Cortex of kidney (tissue), 1 donor: ENCODE measurements at places on chromosomes 5 and 9.

DNA sequence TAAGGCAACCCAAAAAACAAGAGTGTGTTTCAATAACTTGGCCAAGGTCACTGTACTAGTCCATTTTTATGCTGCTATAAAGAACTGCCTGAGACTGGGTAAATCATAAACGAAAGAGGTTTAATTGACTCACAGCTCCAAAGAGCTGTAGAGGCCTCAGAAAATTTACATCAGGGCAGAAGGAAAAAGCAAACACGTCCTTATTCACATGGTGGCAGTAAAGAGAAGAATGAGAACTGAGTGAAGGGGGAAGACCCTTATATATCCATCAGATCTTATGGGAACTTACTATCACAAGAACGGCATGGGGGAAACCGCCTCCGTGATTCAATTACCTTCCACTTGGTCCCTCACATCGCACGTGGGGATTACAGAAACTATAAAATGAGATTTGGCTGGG lies 64.3 kb upstream of the CAMK4 start:
- no peak for DNase-seq

DNA sequence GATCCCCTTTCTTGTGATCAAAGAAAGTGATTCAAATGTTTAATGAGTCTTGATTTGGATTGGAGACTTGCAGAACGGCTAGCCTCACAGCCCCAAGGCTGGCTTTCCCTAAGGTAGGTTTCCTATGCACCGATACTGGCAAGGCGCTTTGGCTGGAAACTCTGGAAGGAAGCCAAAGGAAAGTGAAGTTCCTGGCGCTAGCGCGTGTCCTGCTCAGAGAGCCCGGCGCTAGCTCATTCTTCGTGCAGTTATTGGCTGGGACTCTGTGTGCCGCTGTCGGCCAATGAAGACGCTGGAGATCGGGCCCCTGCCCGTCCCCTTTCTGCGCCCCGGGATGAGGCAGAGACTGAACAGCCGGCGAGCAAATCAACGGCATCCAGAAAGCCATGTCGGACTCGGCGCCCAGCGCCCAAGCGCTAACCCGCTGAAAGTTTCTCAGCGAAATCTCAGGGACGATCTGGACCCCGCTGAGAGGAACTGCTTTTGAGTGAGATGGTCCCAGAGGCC lies at the start of gene PCDHGC3:
Gene PCDHGC3, plus strand, starts transcription at position 342 of the 507 bp plus-strand sequence. Its CDS starts 151 bp downstream, at position 493.
- DNase-seq = no peak

DNA sequence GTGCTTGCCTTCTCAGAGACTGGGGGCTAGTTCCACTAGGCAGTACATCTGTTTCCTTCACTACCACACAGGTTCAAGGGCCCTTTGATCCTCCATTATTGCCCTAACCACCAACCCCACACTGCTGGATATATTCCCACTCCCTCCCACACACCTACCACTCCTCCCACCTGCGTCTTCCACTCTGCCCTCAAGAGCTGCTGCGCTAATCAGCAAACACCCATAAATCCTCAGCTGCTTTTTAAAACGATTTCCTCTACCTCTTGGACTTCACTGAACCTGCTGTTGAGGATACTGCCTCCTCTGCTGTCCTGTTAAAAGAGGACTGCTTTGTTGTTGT lies 120.9 kb downstream of the MAPKAP1 start:
- DNase-seq = no peak

GRCh38 chr5:127061537-127061936 lies 11.8 kb downstream of the C5orf63 start:
- DNase-seq = no peak

DNA sequence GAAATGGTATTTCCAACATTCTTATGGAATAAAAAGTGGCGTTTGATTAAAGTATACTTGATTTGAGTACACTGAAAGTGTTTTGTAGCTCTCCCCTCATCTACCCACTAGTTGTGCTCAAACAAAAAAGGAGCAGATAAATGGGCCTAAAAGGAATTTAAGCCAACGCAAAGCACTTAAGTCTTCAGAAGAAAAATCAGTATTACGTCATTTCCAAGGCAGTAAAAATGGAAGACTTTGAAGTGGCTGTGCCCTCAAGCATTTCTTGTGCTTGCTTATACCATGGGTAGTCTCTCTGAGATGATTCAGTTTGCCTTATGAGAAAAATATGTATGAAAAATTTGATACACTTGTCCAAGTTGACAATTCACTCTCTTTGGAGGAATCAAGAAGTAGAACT lies 279.9 kb upstream of the CD180 start:
- DNase-seq = no peak

- DNase-seq = no peak
Observed at GRCh38 chr9:135151757-135152613, 64.5 kb downstream of the OLFM1 start.

GRCh38 chr9:127927988-127928675 lies 2.4 kb downstream of the PIP5KL1 start:
- no peak for DNase-seq

DNA sequence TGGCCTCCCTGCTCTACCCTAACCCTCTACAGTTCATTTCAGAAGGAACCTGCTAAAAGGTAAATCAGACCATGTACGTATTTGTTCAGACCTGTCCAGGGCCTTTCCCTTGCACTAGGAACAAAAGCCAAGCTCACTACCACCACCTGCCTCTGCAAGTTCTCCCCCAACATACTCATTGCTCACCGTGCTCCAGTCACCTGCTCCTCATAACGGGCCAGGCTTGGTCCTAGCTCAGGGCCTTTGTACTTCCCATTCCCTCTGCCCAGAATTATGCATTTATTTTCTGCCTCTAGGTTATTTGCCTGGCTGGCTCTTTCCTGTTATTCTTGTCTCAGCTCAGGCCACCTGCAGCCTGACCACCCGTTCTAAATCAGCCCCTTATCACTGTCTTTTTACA lies 4.8 kb upstream of the FGF1 start:
- DNase-seq = no peak

DNA sequence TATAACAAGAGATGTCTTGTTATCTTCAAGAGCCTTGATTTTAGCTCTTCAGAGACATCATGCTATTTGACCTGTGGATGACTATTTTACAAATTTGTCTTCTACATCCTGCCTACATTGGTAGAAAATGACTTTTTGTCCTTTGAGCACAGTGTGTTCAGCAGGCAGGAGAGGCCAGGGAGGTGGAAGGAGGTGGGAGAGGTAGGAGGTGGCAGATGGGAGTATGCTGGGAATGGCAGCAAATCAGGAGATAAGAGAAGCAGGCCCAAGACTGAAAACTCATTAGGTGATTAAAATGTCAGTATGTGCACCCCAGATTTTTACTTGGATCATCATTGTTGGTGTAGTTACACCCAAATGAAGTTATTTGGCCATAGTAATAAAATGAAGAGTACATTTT lies 44.1 kb downstream of the PTPN3 start:
- DNase-seq = no peak

DNA sequence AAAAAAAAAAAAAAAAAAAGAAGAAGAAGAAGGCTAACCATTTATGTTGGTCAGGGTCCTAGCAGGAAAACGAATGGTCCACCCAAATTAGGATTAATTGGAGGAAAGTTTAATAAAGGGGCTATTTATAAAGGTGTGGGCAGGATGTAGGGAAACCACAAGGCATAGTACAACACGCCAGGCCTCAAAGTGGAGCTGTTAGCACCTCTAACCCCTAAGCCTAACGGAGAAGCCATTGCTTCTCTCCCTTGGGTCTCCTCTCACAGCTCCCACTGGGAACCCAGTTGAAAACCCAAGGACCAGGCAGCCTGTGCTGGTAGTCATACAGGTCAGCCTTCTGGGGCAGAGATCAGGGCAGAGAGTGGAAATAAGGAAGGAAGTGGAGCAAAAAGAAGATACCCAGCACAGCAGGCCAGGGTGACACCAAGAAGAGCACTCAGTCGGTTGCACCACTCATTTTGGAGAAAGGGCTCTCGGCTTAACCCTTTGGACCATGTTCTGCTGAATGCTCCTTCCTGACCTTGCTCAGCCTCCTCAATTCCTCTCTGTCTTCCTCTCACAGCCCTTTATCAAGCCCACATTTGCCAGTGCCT lies 8.8 kb upstream of the GLIPR2 start:
- no peak for DNase-seq

DNA sequence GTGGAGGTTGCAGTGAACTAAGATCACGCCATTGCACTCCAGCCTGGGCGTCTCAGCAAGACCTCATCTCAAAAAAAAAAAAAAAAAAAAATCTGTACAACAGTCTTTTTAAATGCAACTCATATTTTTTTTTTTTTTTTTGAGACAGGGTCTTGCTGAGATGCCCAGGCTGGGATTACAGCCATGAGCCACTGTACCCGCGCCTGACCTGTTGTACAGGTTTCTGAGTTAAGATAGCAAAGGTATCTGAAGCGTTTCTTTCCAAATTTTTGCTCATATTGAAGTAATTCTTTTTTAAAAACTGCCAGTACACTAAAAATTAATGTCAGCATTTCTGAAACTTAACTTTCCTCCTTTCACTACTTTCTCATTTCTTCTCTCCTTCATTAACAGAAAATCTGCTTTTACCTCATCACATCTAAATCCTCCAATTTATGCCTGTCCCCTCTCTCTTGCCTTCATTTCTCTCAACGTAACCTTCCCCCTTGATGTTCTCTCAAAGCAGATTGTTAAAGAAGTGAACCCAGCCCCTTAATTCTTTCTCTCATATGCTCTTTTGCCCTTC lies 3.3 kb upstream of the SNX24 start:
- DNase-seq = no peak

DNA sequence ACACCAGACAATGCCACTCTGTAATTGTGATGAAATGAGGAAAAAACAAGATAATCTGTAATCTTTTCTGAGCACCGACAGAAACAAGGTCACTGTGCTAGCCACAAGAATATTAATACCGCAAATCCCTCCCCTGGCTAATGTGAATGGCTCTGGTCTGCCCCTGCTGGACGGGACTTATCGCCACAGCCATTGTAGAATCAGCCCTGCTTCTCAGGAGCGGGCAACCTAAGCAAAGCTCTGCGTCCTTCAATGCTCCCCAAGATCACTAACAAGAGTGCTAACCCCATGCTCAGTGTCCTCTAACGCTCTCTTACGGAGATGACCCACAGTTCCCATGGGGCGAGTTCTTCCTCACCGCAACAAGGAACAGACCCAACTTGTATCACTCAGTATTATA lies 42.7 kb downstream of the OR2V1 start:
- no peak for DNase-seq

DNA sequence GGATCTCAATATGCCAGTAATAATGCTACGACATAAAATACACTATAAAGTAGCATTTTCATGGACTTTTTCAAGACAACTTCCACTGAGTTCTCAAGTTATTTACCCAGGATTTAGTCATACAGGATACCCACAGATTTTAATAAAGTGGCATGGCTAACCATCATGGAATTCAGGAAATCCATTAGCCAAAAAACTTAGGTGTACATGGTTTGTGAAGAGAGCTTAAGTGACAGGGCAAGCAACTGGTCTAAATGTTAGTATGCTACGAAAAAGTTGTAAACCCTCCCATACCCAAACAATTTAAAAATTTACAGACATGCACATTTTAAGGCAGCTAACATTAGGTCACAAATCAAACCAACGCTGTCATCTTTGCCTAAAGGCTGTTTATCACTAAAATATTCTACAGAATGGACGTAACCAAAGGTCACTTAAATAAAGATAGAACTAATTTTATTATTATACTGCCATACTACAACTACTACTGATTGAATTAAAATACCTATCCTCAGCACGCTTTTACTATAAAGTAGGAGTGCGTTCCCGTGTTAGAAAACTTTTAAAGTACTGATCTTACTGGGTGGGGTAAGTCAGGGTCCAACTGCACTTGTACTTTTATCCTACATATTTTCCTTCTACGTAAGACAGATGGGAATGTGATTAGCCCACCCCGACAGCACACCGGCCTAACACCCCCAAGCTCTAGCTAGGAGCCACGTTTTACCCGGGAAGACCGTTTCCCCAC lies 1.1 kb downstream of the UBTD2 start:
- DNase-seq = no peak

- no peak for DNase-seq
Observed at GRCh38 chr5:149141957-149142851, 911 bp downstream of the ABLIM3 start.

- DNase-seq = no peak
Observed at GRCh38 chr5:137624786-137625349, 111.0 kb downstream of the KLHL3 start.

DNA sequence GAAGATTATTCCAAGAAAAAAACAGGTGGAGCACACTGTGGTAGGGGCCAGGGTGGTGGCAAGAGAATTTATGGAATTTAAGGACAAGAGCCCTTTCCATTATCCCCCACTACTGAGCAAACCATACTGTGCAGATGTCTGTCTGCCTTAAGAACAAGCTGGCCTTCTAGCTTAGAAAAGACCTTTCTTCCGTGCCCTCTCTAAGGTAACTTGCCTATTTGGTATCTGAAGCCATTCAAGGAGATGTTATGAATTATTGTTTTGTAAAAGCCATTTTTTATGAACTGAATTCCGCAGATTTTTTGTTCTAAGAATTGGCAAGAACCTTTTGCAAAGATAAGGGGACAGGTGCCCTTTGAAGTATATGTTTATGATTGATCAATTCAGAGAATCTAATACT lies 20.9 kb downstream of the GRAMD2B start:
- DNase-seq = no peak

DNA sequence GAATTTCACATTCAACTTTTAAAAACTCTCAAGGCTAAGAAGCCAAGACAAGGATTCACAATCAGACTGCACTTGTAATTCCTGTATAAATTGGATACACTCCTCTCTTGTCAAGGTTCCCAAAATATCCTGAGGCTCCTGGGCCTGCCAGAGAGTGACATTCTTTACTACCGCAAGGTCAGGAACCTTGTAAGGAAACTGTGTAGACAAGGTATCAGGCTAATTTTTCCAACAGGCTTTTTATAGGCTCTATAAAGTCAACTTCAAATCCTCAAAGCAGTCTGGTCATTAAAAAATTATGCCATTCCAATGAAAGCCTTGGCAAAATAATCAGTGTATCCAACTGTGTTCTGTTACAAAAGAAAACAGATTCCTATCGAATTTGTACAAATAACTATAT lies 15.5 kb upstream of the PAIP1 start:
- no peak for DNase-seq

DNA sequence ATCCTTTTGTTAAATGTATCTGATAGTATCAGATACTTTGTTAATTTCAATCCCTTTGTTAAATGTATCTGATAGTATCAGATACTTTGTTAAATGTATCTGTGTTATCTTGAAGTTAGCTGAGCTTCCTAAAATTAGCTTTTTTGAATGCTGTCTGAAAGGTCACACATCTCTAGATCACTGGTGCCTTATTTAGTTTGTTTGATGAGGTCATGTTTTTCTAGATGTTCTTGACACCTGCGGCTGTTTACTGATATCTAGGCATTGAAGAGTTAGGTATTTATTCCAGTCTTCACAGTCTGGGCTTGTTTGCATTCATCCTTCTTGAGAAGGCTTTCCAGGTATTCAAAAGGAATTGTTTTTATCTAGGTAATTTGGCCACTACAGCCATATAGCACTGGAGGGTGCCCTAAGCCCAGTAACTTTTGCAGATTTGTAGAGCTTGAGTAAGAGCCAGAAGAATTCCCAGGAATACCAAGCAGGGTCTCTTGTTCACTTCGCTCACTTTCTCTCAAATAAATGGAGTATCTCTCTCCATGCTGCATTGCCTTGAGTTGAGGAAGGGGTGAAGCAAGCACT lies 435.4 kb upstream of the GRAMD2B start:
- no peak for DNase-seq

GRCh38 chr5:26761045-26761444 lies 277.3 kb downstream of the CDH9 start:
- no peak for DNase-seq
